CMK (cell line): ENCODE measurements at places on chromosomes 2 and 18.

GRCh38 chr2:73956218-73956865, 28.4 kb upstream of the TET3 start:
- no peak for DNase-seq

DNA sequence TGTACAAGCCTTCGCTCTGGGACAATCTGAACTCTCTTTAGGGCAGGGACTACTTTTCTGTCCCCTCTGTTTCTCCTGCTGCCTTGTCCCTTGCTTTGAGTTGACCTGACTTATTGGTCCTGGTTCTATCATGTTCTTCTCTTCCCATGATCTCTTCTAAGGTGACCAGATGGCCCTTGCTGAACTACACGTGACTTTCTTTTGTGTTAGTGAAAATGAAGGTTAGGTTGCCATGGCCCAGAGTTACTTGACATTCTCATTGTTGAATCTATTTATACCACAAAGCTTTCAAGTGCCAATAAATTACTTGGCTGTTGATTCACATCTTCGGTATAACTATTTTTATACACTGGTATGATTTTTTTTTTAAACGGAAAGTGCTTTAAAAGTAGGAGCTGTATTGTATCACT, 24.4 kb downstream of the MRPL33 start:
- no peak for DNase-seq

DNA sequence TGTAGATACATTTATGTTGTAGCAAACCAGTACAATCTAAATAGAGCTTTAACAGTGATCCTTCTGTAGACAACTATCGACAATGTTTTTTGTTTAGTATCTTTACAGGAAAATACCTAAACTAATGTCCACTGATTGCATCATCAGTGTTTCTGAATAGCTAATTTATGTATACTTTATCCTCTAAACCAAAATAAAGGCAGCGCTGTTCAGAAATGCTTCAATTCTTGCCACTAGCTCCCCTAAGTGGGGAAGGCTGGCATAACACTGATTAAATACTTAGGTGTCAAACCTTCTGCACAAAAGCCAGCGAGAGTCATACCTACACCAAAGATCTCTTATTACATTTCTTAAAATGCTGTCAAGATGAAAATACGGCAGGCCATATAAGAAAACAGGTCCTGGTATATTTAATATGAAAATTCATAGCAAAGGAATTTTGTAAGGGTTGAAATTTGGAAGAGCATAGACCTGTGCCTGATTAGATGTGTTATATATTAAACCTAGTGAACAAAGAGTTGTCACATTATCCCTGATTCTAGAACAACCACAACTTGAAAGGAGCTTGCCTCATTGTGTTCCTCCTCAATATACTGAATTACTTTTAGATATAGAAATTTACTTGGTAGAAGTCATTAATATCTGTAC, 1693.4 kb upstream of the SLC39A10 start:
- no peak for DNase-seq

GRCh38 chr2:234690569-234691213, 193.8 kb upstream of the ARL4C start:
- DNase-seq = no peak

- DNase-seq = no peak
Measured at GRCh38 chr18:13416848-13417247, 198.3 kb downstream of the LDLRAD4 start.

DNA sequence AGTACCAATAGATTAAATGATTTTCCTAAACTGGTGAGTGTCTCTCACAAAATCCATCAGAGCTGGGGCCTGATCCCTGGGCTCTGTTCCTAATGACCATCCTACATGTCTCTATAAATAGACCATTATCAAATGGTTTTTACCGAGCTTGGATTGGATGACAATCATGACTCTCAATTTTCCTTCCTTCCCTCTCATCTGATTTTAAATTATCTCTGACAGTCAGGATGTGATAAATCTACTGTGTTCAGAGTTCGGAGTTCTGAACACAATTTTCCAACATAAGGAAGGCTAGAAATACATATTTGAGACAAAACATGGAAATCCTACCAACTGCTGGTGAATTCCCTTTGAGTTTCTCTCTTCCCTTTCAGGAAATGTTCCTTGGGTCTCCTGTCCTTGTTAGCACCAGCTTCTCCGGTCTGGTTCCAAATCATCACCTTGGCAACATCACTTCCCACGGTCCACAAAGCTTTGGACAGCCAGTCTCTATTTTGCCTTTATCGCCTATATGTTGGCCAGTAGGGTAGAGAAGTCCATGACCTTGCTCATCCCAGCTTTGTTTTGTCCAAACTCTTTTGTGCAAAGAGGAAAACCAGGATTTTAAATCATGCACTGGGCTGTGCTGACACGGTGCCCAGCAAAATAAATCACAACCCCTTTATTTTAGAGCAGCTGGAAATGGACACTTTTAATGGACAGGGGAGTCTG, 139.6 kb upstream of the ITGA6 start:
- no peak for DNase-seq

DNA sequence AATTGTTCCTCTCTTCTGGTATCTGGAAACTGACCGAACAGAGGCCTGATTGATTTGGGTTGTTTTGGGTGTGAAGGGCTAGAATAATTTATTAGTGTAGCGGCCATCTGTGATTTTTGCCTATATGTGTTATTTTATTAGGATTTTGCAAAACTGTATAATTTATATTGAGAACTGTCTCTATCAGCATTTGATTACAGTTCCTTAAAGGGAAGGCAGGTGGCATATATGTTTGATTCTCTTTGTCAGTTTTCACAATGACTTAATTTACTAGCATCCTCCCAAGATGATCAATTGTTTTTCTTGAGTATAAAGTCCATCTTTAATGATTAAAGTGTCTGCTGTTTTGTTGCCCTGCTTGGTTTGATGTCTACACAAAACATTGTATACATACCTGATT, 4.5 kb downstream of the NBEAL1 start:
- DNase-seq = no peak

GRCh38 chr2:31296641-31297287, 62.8 kb downstream of the EHD3 start:
- DNase-seq = no peak

DNA sequence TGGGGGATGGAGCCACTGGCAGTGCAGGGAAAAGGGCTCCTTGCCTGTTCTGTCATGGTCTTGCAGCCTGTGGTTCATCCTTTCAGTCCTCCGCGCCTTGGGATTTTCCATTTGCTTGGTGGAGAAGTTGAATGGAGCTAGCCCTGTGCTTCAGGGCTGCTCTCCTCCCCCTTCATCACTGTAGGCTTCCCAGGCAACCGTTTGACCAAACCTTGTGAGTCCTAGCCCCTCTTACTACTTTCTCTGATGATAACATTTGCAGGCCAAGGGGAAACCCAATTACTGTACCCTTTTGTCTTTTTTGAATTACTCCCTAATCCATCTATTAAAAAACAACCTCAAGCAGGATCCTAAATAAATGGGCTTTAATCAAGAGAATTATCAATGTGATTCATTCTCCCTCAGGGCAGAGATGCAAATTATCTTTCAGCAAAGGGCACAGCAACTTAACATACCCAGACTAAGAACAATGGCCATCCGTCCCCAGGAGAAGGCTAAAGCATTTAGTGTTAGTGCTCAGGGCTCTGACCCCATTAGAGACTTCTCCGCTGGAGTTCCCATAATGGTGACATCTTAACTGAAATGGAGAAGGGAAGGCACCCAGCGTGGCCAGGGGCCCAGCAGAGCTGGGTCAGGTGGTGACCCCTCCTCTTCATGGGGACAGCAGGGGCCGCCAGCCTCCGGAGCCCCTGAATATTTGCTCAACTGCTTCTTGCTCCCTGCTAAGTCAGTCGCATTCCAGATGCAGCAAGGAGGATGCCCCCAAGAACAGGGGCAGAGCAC, 40.7 kb downstream of the RHOB start:
- no peak for DNase-seq

DNA sequence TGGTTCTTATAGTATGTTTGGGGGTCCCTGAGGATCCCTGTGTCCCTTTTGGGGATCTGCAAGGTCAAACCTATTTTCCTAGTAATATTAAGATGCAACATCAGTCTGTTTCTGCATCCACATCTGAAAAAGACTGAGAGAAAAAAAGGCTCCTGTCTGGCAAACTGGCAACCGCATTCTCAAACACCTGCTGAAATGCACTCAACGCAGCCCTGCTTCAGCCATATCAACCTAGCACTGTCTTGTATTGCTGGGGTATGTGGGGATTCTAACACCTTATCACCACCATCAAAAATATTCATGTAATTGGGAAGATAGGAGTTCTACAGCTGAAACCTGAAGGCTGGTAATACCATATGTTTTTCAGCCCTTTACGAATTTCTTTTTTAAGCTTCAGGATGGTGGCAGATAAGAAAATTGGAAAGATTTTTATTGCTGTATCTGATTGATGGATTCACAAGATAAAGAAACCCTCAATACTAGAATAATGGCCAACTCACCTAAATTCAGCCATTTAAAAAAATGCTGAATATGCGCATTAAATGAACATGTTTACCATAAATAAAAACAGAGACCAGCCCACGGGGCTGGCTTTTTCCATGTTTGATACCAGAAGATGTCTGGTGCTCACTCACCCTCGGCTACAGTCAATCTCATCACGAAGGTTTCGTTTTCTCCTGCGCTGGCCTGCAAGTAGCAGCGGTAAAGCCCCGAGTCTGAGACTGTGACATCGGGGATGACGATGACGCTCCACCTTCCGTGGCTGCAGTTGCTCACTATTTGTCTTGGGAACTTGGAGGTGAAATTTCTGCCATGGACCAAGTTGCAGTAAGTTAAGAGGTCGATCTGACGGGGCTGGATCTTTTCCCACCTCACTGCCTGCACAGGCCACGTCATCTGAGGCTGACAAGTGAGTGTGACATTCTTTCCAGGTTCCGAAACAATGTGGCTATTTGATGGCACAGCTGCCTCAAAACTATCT, 52.3 kb downstream of the CD226 start:
- DNase-seq = no peak

GRCh38 chr18:45324495-45325113, 290.7 kb upstream of the SLC14A2 start:
- DNase-seq = no peak

- no peak for DNase-seq
Measured at GRCh38 chr2:128395640-128396499, 77.2 kb upstream of the HS6ST1 start.

GRCh38 chr18:10895976-10896375, 253.4 kb downstream of the PIEZO2 start:
- no peak for DNase-seq

DNA sequence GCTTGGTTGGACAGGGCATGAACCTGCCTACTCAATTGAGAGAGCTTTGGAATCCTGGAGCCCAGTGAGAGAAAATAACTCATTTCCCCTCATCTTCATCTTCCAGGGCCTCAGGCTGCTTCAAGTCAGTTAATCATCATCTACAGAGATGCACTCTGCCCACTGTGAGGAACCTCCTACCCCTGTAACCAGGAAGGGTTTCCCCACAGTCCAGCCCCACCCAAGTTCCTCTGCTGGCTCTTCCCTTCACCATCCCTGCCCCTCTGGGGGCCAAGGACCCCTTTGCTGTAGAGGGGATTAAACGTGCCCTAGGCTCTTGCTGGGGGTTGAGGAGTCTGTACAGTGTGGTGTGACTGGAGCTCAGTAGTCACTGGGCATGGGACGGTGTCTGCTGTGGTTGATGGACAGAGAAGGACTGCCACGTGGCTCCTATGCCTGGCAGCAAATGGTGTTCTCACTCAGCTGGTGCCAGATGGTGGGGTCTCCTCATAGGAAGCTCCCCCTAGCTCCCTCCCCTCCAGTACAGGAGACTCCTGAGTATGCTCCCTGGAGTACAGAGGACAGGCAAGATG, 29.5 kb upstream of the LGALSL start:
- no peak for DNase-seq

DNA sequence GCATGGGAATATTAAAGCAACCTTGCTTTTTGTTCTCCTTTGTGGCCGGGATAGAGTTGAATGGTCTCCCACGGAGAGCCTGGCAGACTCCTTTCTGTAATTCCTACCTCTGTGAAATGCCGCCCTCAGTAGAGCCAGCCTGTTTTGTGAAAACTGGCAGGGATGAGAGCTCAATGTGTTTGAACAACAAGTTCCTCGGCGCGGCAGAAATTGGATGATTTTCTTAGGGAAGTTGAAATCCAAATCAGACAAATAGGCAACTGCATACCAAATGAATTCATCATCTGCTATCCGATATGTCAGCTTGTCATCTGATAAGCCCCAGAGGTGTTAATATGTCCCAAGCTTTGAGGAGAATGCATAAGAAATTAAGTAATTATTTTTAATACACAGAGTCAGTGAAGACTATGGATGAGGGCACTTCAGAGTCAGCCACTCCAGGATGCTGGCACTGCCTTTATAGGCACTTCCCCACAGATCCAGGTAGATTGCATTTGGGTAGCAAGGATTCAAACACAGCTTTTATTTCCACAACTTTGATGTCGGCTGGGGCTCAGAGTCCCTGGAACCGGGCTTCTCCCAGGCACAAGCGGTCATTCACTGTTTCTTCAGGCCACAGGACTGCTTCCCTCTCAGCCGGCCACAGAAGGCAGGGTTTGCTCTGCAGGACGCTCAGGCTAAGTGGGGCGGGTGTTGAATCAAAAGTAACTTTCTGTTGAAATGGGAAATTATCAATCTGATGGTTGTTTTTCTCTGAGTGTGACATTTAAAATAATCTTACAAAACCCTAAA, 82.8 kb upstream of the REV1 start:
- no peak for DNase-seq

- DNase-seq = no peak
Measured at GRCh38 chr2:100934504-100935371, 67.4 kb upstream of the RPL31 start.

GRCh38 chr2:196160101-196160500, 11.3 kb downstream of the STK17B start:
- peak; percentile 78 for DNase-seq

GRCh38 chr2:189874586-189875320, 90.5 kb downstream of the PMS1 start:
- no peak for DNase-seq

GRCh38 chr18:75317703-75318102, 107.1 kb downstream of the TSHZ1 start:
- DNase-seq = no peak

DNA sequence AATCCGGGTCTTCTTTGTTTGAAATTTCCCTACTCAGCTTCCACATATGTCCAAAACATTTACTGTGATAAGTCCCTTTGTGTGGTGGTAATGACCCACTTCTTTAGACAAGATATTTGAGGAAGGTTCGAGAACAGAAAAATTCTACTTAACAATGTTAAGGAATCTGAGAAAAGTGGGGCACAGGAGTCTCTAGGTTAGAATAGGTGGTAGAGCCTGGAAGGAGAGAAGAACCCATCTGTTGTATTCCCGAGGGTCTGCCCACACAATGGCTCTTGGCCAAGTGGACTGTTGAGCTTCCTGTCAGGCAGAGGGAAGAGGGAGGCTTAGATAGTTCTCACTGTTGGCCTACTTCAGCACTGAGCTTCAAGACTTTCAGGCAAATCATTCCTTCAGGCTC, 4.3 kb downstream of the IGFBP2 start:
- no peak for DNase-seq
